ENCODE measurements at places on chromosomes 3 and 15.

- DNase-seq, result no peak
Observed at GRCh38 chr3:5735896-5736295, 548.4 kb downstream of the EDEM1 start.

- DNase-seq, result no peak
Observed at GRCh38 chr3:134361162-134361835, 12.9 kb downstream of the AMOTL2 start.

GRCh38 chr15:38369936-38370478 is 83.9 kb upstream of the FAM98B start:
- no peak for DNase-seq

- DNase-seq, result no peak
Observed at GRCh38 chr3:151404316-151404715, 19.8 kb upstream of the P2RY12 start.

DNA sequence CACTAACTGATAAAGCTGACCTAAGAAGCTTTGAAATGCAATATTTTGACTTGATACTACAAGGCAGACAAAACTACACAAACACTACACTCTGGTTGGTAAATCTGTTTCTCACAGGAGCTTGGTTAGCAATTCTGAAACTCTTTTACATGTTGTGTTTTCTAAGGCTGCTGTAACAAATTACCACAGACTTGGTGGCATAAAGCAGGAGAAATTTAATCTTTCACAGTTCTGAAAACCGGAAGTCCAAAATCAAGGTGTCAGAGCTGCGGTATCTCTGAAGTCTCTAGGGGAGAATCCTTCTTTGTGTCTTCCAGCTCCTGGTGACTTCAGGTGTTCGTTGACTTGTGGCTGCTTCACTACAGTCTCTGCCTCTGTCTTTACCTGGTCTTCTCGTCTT is 12.9 kb upstream of the PFN2 start:
- DNase-seq, result no peak

DNA sequence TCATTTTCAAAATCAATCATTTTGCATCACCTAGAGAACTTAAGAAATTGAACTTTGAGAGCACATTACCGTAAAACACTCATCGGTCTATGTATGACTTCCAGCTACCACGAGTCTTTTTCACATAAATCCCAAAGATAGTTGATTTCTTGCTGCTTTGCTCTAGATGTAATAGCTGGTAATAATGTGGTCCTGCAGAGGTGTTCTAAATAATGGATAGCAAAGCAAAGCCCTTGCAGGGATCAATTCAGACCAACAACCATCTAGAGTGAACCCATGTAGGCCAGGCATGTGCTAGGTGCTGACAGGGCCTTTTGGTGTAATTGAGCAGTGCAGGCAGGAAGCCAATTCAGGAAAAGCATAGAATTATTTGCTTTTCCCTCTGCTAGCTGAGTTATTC is 26.1 kb upstream of the C3orf80 start:
- no peak for DNase-seq

Measured in activated effector memory CD4-positive, alpha-beta T cell treated with Interleukin-2 at 50 U/mL for 16 hours (primary cell).